Stimulated activated CD4-positive, alpha-beta T cell treated with anti-CD3 and anti-CD28 coated beads, Interleukin-12 subunit alpha, Interleukin-12 subunit beta, amount 100 ng/mL, for 24 hours (primary cell): ENCODE measurements at places on chromosomes 12 and 14.

DNA sequence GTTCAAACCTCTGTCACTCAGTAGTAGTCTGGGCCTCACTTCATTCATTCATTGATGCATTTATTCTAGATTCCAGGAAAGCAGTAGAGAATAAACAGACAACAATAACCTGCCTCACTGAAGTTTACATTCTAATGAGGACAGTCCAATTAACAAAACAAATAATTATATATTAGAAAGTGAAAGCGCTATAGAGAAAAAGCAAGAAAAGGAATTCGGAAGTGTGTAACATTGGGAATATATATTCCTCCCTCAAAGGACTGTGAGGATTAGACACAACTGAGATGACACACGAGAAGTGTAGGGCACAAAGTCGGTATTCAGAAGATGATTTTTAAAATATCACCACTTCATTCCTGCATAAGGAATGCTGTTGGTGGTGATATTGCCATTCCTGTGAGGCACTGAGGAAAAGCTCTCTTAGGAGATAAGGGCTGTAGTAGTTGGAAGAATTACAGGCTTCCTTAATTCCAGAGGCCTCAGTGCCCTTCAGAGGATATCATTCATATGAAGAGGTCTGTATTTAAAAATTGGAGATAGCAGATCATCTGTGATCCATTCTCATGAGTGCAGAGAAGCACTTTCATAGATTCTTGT, 3.9 kb upstream of the DUSP6 start:
- DNase-seq = no peak

DNA sequence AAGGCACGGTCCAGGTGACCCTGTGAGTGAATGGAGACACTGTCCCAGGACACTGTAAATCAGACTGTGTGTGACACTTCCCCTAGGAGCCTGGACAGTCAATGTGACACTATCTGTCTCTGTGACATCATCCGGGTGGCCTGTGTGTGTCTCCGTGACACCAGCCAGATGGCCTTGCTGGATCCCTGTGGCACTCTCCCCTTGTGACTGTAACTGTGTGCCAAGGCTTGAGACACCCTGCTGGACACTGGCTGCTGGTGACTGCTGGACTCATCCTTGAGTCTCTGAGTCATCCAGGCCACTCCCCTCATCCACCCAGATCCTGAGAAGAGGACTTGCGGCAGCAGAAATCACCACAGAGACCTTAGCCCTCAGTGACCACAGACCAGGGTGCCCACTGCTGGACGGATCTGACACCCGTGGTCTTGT, 51.6 kb downstream of the MVK start:
- no peak for DNase-seq

DNA sequence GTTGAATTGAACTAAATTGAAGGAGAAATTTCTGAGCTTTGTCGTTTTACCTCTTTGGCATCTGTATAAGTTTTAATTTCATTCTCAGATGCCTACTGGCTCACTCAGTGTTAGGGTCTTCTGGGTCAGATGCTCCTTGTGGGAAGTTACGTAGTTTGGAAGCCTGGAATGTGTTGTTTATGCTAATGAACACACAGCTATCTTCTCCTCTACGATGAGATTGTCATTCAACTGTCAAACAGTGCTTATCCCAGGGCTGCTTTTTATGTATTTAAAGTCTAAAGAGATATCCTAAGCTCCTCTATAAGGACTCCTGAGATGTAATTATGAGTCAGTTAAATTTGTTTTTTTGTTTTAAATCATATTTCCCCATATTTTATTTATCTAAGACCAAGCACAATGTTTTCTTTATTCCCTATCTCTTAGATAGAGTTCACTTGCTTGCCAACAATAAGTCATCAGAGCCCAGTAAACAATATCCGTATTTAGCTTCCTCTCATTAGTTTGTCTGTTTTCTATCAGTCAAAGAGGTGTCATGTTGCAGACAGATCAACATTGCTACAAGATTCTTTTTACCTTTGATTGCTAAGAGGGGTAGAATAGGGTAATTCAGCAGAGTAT, 368.0 kb upstream of the PDE3A start:
- no peak for DNase-seq

DNA sequence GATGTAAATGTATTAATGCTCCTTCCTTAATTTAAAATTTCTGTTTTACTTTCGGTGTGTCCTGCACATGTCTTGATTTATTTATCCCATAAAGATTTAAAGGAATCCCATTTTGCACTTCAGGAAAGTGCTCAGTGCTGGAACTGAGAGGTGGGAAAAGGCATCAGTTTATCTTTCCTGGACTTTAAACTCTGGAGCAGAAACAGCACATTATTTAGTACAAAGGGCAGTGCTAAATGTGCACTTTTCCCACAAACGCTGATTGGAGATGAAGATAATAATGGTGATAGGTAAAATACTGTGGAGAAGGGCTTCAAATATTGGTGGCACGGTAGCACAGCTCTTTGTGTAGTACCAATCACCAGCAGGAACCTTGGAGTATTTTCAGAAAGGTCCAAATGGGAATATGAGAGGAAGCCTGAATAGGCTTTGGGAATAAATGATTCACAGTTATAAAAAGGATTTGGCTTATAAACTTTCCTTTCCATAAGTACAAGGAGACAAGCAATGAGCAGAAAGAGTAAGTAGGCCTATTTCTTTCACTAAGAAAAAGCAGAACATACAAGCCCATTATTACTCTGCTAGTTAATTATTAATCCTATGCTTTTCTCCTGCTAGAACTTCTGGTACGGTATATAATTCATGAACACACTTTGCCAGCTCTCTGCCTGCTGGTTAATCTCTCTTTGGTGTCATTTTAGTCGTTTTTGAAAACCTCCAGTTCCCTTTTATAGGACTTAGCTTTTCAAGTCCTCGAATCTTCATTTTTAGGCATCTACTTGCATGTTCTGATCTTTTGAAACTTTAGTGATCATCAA, 58.3 kb downstream of the SLC15A5 start:
- DNase-seq = no peak

DNA sequence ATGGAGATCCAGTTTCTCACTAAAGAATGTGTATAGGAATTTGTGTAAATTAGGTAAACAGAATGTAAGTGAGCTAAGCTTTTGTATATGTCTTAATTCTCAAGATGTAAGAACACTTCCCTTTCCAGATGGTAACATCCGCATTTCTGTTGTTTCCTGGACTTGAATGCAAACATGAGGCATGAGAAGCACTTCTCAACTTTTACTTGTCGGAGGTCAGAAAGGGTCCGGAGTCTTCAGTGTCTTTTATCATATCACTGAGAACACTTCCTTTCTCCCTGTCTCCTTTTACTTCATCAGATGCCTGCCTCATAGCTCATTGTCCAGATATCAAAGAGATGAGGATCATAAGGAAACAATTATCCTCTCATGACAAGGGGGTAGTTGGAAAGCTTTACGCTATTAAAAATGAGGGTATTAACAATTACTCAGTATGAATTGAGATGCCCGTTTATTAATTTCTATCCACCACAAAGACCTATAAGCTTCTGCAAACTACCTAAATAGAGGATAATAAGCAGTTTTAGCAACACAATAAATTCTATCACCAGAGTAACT, 214.1 kb upstream of the FLRT2 start:
- no peak for DNase-seq

DNA sequence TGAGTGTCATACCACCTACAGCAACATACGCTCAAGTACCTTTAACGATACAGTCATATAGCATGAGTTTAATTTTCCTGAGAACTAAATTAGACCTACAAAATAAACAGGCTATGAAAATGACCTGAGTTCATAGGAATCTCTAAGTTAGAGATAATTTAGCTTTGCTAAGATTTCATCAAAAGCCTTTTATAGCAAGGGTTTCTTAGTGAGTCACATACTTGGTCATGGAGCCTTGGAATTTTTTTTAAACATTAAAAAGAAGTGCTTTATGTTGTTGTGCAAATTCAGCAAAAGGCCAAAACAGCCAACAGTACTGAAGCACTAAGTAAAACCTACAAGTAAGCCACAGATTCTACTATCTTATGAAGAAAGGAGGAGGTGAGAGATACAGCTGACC, 93.6 kb upstream of the FERMT2 start:
- DNase-seq = no peak

- no peak for DNase-seq
Observed at GRCh38 chr14:84420221-84420620, 1109.7 kb upstream of the FLRT2 start.

DNA sequence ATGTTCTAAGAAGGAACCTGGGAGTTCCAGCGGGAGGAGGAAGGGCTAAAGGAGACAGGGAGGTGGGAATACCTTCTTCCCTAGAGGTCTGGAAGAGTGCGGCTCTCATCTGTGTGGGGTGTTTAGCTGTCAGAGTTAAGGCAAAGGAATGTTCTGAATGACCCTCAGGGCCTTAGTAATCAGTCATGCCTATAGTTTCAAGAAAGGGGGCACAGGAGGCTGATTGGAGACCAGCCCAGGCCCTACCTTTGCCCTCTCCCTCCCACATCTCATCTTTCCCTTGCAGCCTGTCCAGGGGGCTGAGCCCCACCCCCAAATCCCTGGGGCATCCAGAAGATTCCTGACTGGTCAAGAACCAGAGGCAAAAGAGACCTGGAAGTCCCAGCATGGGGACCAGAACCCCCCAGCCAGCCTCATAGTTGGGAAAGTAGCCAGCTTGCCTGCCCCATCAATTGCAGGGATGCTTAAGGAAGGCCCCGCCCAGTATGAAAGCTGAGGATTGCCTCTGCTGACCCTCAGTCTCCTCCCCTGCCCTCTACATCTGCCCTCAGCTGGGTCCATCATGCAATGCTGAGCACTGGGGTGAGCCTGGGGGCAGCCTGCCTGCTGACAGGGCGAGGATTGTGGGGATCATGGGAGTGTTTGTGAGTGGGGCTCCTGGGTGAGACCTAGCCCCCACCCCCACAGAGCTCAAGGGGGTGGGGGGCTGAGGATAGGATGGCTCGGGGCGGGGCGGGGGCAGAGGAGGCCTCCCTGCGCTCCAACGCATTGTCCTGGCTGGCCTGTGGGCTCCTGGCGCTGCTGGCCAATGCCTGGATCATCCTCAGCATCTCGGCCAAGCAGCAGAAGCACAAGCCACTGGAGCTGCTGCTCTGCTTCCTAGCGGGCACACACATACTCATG, 1.8 kb downstream of the GPR162 start:
- DNase-seq = no peak

DNA sequence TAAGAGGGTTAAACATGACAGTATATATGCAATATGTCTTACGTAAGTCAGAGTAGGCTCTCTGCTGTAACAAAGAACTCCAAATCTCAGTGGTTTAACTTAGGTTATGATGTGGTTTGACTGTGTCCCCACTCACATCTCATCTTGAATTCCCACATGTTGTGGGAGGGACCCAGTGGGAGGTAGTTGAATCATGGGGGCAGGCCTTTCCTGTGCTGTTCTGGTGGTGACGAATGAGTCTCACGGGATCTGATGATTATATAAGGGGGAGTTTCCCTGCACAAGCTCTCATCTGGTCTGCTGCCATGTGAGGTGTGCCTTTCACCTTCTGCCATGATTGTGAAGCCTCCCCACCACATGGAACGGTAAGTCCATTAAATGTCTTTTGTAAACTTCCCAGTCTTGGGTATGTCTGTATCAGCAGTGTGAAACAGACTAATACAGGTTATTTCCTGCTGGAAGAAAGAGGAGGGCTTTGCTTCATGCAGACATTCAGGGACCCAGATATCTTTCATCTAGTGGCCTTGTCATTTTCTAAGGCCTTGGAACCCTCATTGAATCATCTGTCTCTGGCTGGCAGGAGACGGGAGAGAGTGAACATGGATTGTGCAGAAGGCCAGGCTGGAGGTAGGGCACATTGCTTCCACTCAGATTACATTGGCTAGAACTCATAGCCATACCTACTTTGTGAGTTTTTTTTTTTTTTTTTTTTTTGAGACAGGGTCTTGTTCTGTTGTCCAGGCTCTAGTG, 96.1 kb downstream of the CRADD start:
- DNase-seq = peak; percentile 17

DNA sequence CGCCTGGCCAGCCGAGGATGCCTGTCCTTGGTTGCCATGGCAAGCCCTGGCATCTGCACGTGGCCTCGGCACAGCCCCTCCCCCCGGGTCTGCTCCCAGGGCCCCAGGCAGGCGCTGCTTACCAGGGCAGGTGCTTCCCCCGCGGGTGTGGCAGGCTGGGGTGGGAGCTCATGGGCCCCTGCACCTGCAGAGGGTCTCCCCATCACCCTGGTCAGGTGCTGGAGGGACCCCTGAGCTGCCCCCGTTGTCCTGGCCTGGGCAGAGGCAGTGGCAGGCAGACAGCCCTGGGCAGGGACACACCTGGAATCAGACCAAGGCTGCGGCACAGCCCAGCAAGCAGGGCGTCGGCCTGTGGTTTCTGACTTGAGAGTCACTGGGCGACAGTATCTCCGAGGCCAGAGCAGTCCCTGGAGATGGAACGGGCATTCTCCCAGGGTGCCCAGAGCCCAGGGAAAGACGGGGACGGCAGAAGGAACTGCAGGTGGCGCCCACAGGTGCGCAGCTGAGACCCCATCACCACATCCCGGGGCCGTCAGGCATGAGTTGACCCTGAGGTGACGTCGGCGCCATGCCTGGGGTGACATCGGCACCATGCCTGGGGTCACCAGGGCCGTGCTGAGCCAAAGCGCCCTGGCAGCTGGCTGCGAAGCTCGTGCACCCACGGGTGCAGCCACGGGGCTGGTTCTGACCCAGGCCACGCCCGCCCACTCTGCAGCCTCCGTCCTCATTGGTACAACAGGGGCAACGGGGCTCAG, 56.1 kb upstream of the FBRSL1 start:
- no peak for DNase-seq

DNA sequence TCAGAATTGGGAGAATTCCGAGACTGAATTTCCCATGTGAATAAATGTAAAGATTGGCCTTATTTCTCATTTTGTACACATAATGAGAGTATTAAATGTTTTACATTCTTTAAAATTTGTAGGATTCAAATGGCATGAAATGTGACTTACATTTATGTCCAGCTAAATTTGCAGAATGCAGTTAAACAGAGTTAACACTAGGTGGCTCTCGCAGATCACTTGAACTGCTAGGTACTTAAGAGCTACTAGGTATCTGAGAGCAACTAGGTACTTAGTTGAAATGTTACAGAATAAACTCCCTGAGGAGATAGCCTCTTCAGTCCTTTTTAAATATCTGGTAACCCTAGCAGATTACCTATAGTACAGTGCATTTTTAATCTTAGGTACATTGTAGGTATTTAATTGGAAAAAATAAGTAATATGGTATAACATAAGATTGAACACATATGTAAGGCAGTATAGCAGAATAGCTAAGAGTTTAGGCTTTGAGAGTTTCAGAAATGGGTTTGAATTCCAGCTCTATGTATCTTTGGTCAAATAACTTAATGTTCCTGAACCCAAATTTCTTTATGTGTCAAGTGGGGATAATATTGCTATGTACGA, 73.8 kb downstream of the KIAA0586 start:
- no peak for DNase-seq

DNA sequence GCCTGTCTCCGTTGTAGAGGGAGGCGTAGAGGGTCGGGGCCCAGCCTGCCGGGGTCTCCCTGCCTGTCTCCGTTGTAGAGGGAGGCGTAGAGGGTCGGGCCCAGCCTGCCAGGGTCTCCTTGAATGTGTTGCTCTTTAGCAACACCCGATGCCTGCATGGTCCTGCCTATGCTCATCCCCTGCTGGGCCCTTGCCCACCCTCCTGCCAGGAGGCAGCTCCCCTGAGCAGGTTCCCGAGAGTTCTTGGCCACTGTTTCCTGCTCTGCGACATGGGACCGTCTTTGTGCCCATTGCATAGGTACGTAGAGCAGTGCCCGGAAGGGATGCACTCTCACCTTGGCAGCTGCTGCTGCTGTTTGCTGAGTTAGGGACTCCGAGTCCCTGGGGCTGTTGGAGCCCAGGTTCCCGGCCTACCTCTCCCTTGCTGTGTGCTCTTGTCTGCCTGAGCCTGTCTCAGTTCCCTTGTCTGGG, 3.3 kb downstream of the KIF26A start:
- DNase-seq = no peak

- DNase-seq = no peak
Observed at GRCh38 chr14:61050417-61050816, 69.4 kb downstream of the SLC38A6 start.
